Neural progenitor cell (in vitro differentiated cells): ENCODE measurements at places on chromosomes 13 and 19.
A peak's percentile ranks its signal among the peaks of the same experiment; 100 is the strongest.

- DNase-seq = no peak
These were observed 132.6 kb upstream of the USP29 start for GRCh38 chr19:56987184-56987583.

- DNase-seq = no peak
These were observed 85.7 kb downstream of the LACC1 start for GRCh38 chr13:43965459-43965845.

- DNase-seq = no peak
These were observed 146.8 kb downstream of the ABCC4 start for GRCh38 chr13:95154413-95154886.

GRCh38 chr19:7562646-7563393 is 27.3 kb downstream of the PNPLA6 start:
- DNase-seq = peak; percentile 50

GRCh38 chr13:113926951-113927660 is 46.8 kb downstream of the C13orf46 start:
- no peak for DNase-seq

- no peak for DNase-seq
These were observed 11.8 kb downstream of the DAPK3 start for GRCh38 chr19:3958836-3959765.

DNA sequence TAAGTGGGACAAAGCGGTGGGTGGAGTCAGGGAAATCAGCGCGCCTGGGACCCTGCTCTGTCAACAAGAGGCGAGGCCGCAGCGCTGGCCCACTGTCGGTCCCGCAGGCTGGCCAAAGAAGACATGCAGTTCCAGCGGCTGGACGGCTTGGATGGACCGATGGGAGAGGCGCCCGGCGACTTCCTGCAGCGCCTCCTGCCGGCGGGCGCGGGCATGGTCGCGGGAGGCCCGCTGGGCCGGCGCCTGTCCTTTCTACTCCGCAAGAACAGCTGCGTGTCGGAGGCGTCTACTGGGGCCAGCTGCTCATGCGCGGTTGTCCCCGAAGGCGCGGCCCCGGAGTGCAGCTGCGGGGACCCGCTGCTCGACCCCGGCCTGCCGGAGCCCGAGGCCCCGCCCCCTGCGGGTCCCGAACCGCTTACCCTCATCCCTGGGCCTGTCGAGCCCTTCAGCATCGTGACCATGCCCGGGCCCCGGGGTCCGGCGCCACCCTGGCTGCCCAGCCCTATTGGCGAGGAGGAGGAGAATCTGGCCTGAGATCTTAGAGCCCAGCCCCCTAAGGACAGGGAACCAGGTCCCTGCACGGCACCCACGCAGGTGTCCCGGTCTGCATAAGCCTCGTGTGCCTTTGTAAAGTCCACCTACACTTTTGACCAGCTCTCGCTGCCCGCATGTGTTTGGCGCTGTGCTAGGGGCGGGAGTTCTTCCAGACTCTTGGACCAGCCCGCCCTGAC is 6.1 kb downstream of the BEST2 start:
- DNase-seq = peak; percentile 90

GRCh38 chr19:40613690-40614621 is 12.8 kb downstream of the LTBP4 start:
- DNase-seq = peak; percentile 93

- no peak for DNase-seq
These were observed 37.5 kb downstream of the PPP2R1A start for GRCh38 chr19:52227196-52227940.

- no peak for DNase-seq
These were observed 767.9 kb downstream of the PCDH9 start for GRCh38 chr13:66462187-66462586.

DNA sequence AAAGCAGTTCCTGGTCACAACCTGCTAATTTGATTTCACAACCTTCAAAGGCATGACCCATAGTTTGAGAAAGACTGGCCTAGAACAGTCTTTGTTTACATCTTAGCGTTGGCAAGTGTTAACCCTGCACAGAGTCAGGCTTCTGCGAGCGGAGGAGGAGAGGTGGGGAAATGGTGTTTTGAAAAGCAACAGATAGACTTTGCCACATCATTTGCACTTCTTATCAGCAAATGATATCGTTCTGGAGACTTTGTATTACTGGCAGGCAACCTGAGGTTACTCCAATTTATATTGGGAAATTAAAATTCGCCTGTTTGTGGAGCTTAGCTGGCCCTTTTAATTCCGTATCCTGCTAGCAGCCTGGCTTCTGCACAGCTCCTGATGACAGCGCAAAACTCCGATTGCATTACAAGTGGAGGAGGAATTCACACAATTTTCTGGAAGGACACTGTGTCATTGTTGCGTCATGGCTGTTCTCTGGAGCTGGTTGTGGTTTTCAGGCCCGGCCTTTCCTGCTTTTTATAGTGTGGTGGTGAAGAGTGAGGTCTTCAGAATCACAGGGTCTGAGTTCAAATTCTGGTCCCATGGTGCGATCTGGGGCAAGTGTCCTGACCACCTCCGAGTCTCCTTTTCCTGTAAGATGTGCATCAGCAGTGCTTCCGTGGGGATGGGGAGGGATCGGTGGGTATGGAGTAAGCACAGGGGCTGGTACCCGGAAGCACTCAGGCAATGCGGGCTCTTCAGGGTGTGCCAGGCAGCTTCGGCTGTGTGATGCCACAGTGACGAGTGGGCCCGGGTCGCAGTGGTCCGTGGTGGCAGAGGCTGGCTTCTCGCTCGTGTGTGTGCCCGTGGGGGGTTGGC is 49.1 kb upstream of the EHD2 start:
- no peak for DNase-seq

DNA sequence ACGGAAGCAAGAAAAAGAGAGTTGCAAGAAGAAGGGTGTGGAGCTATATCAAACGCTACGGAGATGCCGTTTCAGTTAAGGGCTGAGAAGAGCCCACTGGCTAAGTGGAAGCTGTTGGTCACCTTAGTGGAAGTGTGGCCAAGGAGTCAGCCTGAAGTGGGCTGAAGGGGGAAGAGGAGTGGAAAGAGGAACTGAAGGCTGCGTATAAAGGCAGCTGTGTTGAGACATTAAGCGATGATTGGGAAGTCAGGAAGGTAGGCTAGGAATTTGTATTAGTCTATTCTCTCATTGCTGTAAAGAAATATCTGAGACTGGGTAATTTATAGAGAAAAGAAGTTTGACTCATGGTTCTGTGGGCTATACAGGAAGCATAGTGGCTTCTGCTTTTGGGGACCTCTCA is 14.1 kb upstream of the FRY start:
- DNase-seq = no peak

DNA sequence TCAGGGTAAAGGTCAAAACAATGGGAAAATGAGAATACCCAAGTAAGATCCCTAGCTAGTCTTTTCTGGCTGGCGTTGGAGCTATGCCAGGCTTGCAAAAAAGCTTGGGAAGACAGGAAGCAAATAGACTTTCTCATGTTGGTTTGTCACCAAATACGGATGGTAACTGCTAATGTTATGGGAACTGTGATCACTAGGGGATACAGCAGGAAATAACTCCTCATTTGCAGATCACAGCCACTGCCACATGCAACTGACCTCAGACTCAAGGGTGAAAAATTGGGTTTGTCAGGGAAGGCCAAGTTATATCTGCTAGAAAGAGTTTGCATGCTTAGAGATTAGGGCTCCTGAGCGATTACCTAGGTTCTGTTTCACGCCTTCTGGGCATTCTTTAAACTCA is 162.9 kb downstream of the NHLRC3 start:
- DNase-seq = no peak

- DNase-seq = no peak
These were observed 618 bp downstream of the THSD8 start for GRCh38 chr19:12802267-12803106.

DNA sequence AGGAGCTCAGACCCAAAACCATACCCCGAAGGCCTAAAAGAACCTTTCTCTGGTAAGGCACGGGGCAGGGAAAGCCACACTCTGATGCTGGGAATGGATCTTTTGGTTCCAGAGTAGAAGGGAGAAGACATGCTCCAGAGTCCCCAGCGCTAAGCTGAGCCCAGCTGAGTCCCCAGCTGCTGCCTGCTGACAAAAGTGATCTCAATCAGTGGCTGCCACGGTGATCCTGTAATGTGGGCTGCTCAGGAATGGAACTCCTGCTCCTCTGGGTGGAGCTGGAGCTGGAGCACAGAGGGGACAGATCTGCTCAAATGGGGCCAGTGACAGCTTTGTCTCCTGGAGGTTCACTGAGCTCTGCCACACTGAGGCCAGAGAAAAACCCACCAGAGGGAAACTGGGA is 70.5 kb downstream of the MLLT1 start:
- no peak for DNase-seq

GRCh38 chr13:96314974-96315373 is 225.1 kb downstream of the HS6ST3 start:
- no peak for DNase-seq

- no peak for DNase-seq
These were observed 274.6 kb downstream of the ENOX1 start for GRCh38 chr13:43512221-43512620.

DNA sequence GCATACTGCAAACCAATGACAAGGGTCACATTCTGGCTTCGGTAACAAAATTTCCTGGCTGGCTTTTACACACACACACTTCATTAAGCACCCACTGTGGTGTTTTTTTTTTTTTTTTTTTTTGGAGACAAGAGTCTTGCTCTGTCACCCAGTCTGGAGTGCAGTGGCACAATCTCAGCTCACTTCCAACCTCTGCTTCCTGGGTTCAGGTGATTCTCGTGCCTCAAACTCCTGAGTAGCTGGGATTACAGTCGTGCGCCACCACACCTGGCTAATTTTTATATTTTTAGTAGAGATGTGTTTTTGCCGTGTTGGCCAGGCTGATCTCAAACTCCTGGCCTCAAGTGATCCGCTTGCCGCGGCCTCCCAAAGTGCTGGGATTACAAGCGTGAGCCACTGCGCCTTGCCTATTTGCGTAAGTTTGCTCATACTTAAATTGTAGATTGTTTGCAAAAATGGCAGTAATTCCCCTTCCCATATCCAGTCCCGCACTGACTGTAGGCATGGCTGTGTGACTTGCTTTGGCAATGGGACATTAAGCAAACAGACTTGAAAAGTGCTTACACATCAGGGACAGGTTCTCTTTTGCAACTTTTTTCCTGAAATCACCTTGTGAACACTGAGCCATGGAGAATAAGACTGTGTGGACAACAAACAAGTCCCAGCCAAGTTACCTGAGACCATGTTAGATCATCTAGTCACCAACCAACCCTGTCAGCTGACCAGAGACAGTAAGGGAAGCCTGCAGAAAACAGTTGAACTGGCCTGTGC is 42.1 kb upstream of the EBPL start:
- no peak for DNase-seq

- DNase-seq = no peak
These were observed 29.5 kb upstream of the POU2F2 start for GRCh38 chr19:42161616-42162263.

DNA sequence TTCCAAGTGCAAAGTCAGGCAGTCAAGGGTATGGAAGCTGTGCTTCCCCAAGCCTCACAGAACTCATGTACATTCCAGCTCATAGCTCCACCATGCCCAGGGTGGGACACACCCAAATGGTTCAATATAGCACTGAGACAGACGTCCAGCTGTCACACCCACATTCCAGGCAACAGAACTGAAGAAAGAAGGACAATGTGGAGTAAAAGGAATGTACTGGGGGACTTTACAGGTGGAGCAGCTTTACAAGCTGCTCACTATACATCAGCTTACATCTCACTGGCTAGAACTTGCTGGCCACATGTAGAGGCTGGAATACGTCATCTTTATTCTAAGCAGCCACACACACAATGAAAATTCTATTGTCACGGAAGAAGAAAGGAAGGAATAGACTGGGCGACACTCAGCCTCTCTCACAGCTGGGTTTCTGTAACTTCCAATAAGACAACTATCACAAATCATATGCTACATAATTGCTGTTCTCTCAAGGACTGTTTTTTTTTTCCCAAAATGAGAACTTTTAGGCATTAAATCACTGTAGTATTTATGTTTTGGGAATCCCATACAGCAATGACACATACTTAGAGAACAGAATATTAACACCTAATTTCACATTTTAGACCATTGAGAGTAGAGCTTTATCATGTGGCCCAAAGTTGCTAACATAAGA is 86.1 kb downstream of the KLF12 start:
- DNase-seq = peak; percentile 13

DNA sequence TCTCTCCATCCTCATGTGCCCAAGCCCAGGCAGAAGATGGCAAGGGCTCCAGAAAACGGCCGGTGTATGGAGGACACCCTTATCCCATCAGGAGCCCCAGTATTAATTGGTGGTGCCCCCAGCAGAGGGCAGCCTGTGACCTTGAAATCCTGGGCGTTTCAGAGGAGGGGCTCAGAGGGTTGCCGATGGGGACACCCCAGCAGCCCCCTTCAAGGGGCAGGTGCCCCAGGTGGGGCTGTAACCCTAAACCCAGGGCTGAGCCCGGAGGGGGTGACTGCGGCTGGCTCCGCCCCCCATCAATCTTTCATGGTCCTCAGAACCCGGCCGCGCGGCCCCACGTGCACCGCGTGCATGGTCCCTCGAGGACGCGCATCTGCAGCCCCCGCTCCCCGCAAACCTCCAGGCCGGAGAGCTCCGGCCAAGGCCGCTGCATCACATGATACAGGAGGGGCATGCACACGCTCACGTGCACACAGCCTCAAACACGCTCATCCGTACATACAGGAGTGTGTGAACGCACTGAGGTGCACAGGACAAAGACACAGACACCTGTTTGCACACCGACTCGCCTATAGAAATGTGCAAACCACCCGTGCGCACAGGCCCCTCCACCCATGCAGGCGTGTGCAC is 949 bp downstream of the RAB3A start:
- DNase-seq = peak; percentile 48

GRCh38 chr19:41934849-41935374 is 6.7 kb upstream of the ERFL start:
- peak; percentile 88 for DNase-seq

DNA sequence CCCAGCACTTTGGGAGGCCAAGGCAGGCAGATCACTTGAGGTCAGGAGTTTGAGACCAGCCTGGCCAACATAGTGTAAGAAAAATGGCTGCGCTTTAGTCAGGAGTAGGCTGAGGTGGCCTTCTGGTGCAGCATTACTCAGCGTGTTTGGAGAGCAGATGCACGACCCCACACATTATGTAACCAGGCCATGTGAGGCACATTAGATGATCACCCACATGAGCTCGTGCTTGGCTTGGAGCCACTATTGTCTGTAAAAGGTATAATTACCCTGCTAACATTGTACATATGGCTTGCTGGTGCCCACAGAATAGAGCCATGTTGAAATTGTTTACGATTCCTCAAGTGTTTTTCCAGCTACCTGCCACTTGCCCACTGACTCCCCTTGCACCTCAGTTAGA is 24.0 kb upstream of the SCEL start:
- no peak for DNase-seq
